ENCODE measurements at places on chromosomes 4 and X.
A peak's percentile ranks its signal among the peaks of the same experiment; 100 is the strongest.

- no peak for DNase-seq
Observed at GRCh38 chr4:109945056-109945455, 32.4 kb downstream of the EGF start.

- DNase-seq = peak; percentile 36
Observed at GRCh38 chr4:15270201-15270600, 157.6 kb upstream of the C1QTNF7 start.

- DNase-seq = no peak
Observed at GRCh38 chr4:8592366-8593263, at the start of gene CPZ. CPZ (plus strand) TSS chr4:8592765; CDS start chr4:8592834, 69 bp downstream.

DNA sequence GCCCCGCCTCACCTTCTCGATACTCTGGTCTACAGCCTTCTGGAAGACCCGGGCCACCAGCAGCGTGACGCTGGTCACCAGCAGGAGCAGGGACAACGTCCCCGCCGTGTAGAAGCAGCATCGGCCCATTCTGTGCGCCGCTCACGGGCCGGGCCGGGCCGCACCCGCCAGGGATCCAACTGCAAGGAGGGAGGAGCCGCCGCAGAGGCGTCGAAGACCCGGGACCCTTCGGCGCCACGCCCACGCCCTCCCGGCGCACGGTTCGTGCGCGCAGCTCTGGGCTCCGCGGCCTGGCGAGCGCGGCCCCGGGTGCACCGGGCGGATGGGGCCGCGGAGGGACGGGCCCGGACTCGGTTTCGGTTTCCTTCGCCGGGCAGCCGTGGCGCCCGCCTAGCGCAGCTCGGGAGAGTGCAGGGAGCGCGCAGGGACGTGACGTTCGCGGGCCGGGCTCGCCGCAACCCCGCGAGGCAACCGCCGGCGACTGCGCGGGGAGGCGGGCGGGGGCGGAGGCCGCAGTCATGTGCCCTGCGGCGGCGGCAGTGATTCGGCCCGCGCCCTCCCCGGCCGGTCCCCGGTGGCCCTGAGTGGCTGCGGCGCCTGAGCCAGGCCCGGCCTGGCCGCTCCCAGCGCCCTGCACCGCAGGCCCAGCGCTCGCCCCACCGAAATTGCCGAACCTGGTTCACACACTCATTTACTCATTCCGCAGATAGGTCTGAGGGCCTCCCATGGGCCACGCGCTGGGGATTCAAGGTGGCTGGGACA is at the start of gene SCARB2:
TSS of gene SCARB2 (minus strand) at position 410 of the 762 bp plus-strand sequence. CDS start at position 129, 281 bp downstream.
- DNase-seq = peak; percentile 56

DNA sequence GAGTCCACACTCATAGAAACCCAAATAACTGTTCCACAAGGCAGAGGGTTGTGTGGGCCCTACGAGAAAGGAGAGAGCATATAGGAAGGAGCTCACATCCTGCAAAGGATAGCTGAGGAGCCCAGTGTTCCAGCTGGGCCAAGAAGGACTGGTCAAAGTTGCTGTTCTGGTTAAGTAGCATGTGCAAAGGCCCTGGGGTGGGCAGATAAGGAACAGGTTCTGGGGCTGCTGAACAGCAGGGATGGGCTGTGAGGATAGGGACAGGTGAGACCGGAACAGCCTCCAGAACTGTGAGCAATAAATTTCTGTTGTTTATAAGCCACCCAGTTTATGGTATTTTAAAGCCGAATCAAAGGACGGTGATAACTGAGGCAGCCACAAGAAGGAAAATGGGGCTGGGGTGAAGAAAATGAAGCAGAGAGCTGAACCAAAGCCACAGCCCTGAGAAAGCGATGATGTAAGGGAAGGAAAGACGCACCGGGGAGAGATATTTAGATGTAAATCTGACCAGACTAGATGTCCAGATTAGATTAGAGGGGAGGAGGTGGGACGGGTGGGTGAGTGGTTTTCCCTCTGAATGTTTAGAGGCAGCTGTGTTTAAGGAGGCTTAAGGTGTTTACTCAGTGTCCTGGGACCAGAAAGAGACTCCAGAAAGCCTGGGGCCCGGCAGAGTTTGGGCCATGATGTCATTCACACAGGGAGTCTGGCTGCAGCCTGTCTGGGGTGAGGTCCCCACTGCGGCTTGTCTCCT is 180.8 kb upstream of the BCOR start:
- DNase-seq = no peak

- DNase-seq = no peak
Observed at GRCh38 chrX:106302304-106302703, 134.2 kb downstream of the PWWP3B start.

- DNase-seq = peak; percentile 42
Observed at GRCh38 chr4:42515156-42515884, 118.0 kb downstream of the SHISA3 start.

GRCh38 chr4:56817840-56818491 is 3.5 kb downstream of the SPINK2 start:
- no peak for DNase-seq

Data from fibroblast of skin of left quadriceps (primary cell).